ENCODE measurements at places on chromosomes 6 and 20.
A peak's percentile ranks its signal among the peaks of the same experiment; 100 is the strongest.

DNA sequence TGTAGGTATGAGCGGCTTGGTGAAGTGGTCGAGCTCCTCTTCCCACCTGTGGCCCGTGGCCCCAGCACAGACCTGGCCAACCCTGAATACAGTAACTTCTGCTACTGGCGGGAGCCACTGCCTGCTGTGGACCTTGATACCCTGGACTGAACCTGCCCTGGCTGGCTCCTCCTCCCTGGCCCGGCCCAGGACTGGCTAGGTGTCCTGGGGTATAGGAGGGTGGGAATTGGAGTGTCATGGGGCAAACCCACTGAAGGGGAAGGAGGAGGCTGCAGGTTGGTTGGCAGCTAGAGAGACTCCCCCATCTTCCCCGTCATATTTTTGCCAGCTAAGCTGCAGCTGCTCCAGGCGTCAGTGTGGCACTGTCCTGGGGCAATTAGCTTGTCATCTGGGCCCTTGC is 7.9 kb downstream of the EMILIN3 start:
- DNase-seq, result no peak

DNA sequence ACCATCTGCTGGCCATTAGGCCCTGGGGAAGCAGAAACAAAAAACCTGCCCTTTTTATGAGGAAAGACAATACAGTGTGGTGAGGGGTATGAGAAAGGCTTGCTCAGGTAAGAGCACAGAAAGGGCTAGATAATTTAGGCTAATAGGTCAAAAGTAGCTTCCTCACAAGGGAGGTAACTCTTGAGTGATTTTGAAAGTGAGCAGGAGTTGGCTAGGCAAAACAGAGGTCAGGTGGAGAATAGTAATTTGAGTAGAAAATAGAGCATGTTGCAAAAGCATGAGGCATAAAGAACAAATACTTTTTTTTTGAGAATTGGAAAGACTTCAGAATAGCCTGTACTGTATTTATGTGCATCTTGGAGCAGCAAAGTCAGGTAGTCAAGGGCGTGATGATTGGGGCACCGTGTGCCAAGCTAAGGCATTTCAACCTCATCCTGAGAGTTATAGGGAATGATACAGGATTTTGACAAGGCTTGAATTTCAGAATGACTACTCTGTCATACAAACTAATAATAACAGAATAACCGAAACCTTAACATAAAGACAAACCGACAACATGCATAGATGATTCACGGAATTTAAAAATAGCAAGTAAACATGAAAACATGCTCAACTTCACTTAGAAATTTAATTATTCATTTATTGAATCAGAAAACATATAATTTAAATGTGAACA is 123.0 kb upstream of the ENPP5 start:
- no peak for DNase-seq

DNA sequence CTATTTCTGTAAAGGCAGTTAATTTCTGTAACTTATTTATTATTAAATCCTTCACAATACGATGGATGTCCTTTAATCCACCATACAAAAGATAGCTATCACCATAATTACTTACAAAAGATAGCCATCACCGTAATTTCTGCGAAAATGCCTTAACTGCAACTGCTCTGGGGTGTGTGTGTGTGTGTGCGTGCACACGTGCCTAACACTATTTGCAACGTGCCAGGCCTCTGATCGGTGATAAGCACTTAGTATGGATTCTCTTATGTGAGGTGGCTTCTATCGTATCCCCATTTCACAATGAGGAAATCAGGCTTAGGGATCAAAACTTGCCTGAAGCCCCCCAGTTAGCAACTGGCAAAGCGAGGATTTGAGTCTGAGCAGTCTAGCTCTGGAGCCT is 67.1 kb upstream of the RBM24 start:
- no peak for DNase-seq

- DNase-seq, result peak; percentile 33
Measured at GRCh38 chr6:129188795-129189194, 305.9 kb downstream of the LAMA2 start.

- peak; percentile 52 for DNase-seq
Measured at GRCh38 chr6:35047265-35048011, 93.7 kb downstream of the TCP11 start.
